ENCODE measurements at places on chromosomes 11 and 22. TPM values are rescaled to one million over a fixed set of nuclear protein-coding genes. Genes with fewer than 3 reads are reported as not detected.

DNA sequence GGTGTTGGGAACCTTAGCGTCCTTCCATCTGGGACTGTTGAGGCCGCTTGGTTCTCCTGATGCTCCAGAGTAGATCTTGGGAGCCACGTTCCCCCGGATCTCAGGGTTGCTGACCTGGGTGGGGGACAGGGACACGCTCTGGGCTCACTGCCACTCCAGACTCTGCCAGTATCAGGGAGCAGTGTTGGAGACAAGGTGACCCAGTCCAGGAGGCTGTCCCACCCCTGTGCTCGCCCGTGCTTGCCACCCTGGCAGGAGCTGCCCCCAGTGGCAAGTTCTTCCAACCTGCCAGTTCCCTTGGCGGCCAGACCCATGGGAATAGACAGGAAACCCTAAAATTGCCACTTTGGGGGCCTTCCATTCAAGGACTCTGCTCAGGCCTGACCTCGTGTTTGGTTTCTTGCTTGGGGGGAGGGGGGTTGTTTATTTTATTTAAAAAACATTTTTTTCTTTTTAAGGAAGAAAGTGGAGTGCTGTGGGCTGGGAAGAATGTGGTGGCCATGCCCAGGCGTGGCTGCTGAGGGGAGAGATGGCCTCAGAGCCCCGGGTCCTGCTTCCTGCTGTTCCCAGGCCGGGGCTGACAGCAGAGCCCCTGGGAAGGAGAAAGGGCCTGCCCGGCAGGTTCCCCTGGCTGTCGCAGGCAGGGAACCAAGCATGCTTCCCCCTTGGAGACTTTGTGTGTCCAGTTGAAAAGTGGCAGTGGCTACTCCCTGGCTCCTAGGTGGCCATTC lies 7.2 kb downstream of the GRK2 start:
- DNase-seq, result peak; percentile 71

DNA sequence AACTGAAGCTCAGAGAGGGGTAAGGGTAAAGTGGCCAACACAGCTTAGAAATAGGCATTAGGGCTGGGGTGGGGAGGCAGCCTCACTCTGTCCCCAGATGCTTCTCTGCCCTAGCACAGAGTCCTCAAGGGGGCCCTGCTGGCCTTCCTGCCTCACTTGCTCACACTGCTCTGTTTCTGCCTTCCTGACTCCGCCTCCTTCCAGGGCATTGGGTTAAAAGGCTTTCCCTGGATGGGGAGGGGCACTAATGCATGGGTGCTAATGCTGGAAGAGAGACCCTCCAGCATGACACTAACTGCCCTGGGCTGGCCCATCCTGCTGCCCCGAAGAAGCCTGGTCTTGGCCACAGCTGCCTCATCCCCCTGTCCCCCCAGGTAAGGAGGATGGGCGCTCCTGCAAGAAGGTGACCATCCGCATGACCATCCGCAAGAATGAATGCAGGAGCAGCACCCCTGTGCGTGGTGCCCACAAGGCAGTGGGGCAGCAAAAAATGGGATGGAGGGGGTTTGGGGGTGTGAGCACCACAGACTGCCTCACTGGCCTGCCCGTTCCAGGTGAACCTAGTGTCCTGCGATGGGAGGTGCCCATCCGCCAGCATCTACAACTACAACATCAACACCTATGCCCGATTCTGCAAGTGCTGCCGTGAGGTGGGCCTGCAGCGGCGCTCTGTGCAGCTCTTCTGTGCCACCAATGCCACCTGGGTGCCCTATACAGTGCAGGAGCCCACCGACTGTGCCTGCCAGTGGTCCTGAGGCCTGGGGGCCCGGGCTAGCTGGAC lies 74.0 kb upstream of the MYOD1 start:
- DNase-seq, result peak; percentile 68

GRCh38 chr22:25624476-25624875 lies 60.0 kb downstream of the GRK3 start:
- DNase-seq, result no peak

GRCh38 chr11:83611600-83611999 lies 325.4 kb upstream of the CCDC90B start:
- no peak for DNase-seq

- no peak for DNase-seq
Observed at GRCh38 chr22:50581950-50582492, 628 bp downstream of the CHKB start.

DNA sequence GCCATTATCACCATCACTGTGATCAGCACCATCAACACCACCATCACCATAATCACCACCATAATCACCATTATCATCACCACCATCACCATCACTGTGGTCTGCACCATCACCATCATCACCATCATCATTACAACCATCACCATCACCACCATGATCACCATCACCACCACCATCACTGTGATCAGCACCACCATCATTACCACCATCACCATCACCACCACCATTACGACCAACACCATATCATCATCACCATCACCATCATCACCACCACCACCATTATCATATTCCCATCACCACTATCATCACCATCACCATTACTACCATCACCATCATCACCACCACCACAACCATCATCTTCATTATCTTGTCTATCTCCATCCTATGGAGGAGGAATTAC lies 125.2 kb downstream of the PHF21B start:
- no peak for DNase-seq

DNA sequence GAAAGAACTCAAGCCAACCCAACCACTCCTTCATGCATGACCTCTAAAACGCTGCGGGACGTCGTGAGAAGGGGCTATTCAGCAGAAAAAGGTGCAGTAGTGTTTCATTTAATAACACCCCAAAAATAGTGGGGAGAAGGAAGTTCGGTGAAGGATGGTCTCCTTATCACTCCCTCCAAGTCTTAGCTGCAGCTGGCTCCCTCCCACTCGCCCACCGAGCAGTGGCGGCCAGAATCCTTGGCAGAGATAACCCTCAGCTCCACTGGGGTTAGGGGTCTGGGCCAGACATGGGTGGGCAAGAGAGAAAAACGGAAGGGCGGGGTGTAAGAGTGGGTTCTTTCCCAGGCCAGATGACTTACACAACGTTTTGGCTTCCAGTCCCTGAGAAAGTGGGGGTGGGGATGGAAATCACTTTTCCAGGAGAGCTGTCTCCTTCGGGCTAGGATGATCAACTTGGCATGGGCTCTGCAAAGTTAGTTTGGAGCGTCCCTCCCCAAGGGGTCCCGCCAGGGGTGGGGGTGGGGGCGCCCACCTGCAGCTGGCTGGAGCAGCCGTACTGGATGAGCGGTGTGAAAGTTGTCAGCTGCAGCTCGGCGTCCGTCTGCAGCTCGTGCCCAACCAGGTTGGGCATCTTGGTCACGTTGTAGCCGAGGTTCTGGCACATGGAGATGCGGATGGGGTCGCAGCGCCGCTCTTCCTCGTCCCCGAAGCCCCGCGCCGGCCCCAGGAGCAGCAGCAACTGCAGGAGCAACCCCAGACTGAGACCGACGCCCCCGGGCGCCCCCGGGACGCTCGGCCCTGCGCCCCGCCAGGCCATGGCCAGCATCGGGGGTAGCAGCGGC lies 705 bp downstream of the FZD4 start:
- peak; percentile 77 for DNase-seq

- DNase-seq, result no peak
Observed at GRCh38 chr22:29503811-29504372, 23.9 kb downstream of the NEFH start.

DNA sequence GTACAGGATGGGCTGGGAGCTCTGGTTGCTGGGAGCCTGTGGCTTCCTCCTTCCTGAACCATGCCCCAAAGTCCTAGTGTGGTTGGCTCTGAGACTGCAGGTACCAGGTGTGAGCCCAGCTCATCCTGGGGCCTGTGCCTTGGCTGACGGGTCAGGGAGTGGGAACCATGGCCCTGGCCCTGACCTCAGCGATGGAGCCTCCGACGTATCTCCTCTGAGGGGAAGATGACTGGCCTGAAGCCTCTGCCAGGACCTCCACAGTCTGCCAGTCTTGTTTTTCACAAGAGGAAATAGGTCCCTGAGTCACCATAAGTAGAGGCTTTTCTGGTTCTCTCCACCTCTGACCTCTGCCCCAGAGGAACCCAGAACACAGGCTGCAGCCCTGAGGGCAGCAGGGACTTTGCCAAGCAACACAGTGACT lies 3.4 kb downstream of the RCE1 start:
- no peak for DNase-seq

DNA sequence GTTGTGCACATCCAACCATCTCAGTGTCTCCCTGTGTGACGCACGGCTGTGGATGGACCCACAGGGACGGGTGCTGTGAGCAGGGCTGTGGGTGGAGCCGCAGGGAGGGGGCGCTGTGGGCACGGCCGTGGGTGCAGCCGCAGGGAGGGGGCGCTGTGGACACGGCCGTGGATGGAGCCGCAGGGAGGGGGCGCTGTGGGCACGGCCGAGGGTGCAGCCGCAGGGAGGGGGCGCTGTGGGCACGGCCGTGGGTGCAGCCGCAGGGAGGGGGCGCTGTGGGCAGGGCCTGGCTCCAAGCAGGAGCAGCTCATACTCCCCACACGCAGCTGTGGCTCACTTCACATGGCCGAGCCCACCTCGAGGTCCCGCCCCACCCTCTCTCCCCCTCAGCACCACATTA lies 6.0 kb upstream of the MAPK11 start:
- peak; percentile 89 for DNase-seq

- no peak for DNase-seq
Observed at GRCh38 chr11:120532832-120533196, 21.3 kb downstream of the GRIK4 start.

DNA sequence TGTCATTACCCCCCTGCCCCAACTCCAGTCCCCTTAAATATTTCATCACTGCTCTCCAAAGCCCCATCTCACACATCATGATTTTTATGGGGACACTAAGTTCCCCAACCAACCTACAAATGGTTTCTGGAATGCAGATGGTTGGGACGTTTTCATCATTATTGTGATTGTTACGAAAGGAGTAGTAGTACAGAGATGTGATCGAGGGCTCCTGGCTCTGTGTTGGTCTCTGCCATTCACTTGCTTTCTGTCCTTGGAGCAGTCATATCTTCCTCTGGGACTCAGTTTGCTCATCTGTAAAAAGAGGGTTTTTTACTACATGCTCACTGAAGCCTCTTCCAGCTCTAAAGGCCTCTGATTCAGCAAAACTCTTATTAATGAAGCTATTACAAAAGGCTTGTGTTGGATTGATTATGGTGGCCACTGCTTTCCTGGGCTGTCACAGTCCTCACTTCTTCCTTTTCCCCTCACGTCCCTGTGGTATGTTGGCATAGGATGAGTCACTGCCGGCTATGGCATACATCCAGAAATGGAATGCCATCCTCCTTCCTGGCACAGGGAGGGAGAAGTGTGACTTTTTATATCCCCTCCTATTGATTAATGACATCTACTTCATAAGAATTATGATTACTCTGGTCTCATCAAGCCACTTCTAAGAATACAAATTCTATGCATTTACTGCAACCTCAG lies 593.7 kb downstream of the METTL15 start:
- no peak for DNase-seq

GRCh38 chr11:102111011-102111786 lies 952 bp downstream of the YAP1 start:
- DNase-seq, result peak; percentile 94

- no peak for DNase-seq
Observed at GRCh38 chr11:44979543-44980399, 29.1 kb upstream of the TP53I11 start.

DNA sequence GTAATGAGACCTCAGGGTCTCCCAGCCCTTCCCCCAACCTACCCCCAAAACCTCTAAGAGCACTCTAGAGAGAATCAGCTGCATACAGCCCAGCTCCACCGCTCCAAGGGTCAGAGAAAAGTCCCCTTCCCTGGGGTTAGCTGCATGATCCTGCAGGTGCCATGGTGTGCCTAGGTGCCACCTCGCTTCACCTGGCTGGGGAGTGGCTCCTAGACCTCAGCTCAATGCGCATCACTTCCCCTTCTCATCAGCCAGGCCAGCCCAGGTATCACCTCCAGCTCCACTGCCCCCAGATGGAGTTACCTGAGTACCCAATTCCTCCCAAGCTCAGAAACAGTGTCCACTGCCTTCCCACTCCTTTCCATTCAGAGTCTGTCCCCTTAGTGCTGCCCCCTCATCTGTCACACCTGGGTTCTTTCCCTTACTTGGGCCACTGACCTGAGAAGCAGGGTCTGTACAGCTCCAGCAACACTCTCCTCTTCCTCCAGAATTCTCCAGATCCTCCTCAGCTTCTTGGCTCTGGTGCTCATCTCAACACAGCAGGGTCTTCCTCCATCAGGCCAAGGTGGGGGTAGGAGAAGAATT lies 1.3 kb downstream of the STARD10 start:
- DNase-seq, result peak; percentile 16

DNA sequence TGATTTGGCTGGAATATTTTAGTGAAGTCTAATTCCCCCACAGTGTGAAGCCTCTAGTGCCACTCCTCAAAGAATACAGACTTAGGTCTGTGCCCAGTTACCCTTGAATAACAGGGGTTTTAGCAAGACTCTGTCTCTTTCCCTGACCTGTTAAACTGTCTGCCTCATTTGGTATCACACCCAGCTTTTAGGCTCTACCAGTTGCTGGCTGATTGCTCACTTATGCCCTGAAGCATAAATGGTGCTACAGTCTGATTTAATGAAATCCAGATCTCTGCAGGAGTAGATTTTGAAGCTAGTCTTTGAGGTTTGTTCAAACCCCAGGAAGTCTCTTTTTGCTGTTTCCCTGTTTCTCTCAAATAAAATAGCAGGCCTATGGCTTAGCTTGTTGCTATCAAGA lies 45.2 kb upstream of the LIPT2 start:
- no peak for DNase-seq

DNA sequence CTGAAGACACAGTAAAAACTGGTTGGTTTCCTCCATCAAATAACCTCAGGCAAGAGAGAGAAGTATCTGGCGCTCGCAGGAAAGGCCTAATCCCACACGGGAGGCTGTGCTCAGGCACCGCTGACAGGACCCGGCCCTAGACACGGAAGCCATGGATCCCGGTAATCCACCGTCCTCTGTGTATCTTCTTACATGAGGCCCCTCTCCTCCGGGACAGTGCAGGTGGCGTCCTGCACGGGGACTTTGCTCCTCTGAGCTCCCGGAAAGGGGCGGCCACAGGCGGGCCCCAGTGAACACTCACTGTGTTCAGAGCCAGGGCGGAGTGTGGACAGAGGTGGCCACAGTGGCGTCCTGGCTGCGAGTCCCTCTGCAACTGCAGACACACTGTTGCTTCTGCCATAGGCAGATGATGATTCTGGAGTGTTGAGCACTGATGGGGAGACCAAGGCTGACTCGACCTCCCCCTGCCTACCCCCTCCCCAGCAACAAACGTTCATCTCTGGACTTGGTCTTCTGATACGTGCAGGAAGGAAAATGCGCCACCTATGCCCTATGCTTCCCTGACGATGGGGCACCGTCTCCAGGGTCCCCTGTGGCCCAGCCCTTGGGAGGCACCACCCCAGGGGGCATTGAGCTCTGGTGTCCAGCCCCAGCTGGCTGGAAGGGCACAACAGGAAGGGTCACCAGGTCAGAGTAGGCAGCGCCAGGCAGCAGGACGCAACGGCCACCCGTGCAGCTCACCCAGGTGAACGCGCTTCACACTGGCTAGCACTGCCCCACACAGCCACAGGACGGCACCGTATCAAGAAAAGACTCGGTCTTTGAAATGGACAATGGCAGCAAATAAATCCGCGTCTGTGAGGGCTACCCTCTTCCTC lies 95.7 kb downstream of the TRMU start:
- no peak for DNase-seq

KIF18A gene
- total RNA-seq, result 21.4 TPM

FAM83F gene
- total RNA-seq, result 28.1 TPM

TRIM48 gene
- not detected for total RNA-seq

DEUP1 gene
- not detected for total RNA-seq

NEFH gene
- 2.0 TPM for total RNA-seq

APLNR gene
- total RNA-seq, result 1.4 TPM

OR10A2 gene
- not detected for total RNA-seq

CECR2 gene
- total RNA-seq, result 66.3 TPM

RHOD gene
- 8.7 TPM for total RNA-seq

PLCB3 gene
- 87.0 TPM for total RNA-seq

OR52M1 gene
- not detected for total RNA-seq

NRGN gene
- 0.85 TPM for total RNA-seq

Measured in H7 (cell line).